ENCODE measurements at places on chromosomes 4 and X.

- peak; percentile 80 for DNase-seq
Measured at GRCh38 chr4:169159624-169160171, 111.1 kb downstream of the SH3RF1 start.

DNA sequence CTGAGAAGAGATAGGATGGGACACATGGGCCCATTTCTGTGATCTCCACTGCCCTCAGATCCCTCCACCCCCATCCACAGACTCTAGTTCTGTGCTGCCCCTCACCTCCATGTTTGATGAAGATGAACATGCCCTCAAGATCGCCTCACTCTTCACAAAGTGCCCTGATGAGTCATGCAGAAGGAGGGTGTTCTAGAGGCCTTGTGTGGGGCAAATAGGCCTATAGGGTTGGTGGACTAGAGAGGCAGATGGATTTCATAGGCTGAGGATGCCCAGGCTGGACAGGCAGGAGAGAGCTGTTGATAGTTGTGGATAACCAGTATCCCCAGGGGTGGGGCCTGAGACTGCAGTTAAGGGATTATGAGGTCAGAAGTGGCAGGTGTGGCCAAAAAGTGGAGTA, at the start of gene CXorf65:
Gene CXorf65 (minus strand): TSS at position 314 of the 400 bp plus-strand sequence. CDS start 184 bp downstream, at position 130.
- DNase-seq: no peak

- DNase-seq: no peak
Measured at GRCh38 chrX:117633277-117633676, 483.3 kb downstream of the KLHL13 start.

DNA sequence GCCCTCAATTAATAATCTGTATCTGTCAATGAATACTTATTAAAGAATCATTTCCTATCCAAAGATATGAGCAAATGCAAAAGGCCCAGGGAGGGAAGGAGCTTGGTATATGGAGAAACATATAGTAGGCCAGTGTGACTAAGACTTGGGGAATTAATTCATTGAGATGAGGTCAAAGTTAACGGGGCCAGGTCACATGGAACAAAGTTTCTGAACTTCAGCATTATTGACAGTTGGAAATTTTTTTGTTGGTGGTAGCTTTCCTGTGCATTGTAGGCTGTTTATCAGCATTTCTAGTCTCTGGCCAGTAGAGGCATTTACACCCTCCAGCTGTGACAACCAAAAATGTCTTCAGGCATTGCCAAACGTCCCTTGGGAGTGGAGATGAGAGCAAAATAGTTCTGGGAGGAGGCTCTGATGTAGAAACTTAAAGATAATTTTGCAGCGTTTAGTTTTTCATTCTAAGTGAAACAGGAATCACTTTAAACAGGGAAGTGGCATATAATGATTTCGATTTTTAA, 202.0 kb downstream of the SLC4A4 start:
- peak; percentile 13 for DNase-seq

DNA sequence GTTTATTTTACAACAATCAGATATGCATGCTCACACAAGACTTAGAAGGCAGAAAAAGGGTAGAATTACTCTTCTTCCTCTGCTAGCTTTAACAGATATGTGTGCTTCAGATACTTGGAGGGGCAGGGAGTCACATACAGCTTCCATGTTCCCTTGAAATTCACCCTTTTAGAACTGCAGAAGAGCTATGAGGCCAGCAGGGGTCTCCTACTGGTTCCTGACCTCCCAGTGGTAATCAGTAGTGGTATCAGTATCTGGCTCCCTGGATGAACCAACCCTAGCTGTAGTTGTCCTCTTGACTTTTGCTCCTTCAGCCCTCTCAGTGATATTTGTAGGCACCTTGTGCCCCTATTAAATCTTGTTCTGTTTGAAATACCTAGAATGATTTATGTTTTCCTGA, 81.5 kb downstream of the RCHY1 start:
- peak; percentile 35 for DNase-seq

Measured in GM23248 (cell line).